ENCODE measurements at places on chromosomes 12 and 14.

GRCh38 chr12:132123970-132124765 lies 20.0 kb downstream of the DDX51 start:
- no peak for DNase-seq

GRCh38 chr12:48775991-48776649 lies 12.8 kb downstream of the ADCY6 start:
- DNase-seq: no peak

GRCh38 chr12:7354529-7354928 lies 50.7 kb downstream of the ACSM4 start:
- DNase-seq: no peak

DNA sequence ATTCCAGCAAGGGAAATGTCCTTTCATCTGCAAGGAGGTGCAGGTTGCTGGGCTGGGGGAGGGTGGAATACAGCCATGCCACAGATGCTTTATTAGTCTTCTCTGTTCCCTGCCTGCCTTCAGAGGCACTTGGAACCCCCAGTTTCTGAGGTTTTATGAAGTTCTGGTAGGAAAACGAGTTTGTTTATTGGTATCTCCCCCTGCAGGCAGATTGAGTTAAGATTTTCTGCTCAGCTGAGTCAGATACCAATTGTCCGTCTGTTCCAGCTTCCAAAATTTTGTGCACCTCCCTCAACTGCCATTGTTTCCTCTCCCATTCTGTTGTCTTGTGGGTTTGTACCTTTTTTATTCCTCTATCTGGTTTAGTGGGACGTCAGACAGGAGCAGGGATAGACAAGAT lies 155.6 kb downstream of the ETV6 start:
- no peak for DNase-seq

DNA sequence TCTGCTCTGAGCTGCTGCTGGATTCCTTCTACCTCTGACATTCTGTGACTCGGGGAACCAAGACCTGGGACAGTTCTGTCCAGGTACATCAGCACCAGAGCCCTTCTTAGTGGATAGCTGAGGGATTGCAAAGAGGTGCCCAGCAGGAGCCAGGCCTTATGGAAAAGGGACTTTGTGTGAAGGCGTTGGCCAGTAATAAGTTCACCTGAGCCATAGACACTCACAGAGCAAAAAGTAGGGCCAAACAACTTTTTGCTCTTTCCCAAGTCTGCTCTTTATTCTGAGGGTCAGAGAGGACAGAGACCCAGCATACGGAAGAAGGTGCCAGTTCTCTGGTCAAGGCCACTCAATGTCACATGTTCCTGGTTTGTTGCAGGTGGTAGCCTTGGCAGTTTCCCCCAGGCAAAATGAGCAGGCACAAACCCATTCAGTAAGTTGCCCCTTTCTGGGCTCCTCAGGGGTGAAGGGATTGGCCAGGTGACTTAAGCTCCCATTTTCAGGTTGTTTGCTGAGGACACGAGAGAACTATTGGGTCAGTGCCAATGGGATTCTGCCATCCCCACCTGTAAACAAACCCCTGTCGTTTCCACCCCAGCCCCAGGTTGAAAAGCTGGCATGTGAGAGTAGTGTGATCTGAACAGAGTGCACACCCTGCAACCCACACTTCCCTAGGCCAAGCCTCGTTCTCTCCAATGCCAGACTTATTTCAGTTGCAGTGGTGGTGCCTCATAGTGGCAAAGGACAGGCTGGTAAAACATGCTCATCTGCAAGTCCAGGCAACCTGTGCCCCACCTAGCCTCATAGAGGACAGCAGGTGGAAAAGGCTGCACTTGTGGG lies 150.3 kb downstream of the SMOC1 start:
- no peak for DNase-seq
